Activated CD8-positive, alpha-beta memory T cell treated with anti-CD3 and anti-CD28 coated beads, Interleukin-2, amount 50 U/mL, for 4 hours (primary cell): ENCODE measurements at places on chromosomes 2 and 18.

- no peak for DNase-seq
Measured at GRCh38 chr2:188569431-188570165, 277.9 kb downstream of the GULP1 start.

DNA sequence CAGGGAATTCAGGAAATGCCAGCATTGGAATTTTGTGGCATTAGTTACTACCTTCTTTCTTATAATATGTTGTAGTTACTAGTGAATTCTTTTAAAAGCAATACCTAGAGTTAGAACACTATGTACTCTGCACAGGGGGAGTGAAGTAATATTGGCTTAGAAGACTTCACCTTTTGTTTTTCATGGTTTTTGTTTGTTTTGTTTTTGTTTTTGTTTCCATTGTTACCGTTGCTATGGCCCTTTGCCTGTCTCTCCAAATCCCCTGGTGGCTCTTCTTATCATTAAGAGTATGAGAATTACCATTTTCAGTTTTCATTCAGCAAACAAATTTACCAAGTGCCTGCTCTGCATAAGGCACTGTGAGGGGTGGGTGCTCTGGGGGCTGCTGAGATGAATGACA, 160.1 kb downstream of the HAUS1 start:
- DNase-seq = no peak

DNA sequence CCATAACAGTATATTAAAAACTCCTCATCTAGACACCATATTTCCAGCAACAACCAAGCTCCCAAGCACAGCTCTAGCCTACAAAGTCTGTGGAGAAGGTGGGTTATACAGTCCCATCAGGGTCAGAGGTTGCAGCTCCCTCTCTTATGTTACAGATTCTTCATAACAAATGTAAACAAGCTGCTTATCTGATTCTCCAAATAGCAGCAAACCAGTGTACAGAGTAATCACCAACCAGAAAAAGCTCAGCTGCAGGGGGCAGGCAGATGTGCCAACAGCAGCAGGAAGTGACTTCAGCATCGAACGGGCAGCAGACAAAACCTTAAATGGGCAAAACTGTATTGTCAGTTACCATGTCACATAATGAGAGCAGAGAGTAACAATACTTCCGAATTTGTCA, 52.9 kb upstream of the NABP1 start:
- DNase-seq = peak; percentile 29

DNA sequence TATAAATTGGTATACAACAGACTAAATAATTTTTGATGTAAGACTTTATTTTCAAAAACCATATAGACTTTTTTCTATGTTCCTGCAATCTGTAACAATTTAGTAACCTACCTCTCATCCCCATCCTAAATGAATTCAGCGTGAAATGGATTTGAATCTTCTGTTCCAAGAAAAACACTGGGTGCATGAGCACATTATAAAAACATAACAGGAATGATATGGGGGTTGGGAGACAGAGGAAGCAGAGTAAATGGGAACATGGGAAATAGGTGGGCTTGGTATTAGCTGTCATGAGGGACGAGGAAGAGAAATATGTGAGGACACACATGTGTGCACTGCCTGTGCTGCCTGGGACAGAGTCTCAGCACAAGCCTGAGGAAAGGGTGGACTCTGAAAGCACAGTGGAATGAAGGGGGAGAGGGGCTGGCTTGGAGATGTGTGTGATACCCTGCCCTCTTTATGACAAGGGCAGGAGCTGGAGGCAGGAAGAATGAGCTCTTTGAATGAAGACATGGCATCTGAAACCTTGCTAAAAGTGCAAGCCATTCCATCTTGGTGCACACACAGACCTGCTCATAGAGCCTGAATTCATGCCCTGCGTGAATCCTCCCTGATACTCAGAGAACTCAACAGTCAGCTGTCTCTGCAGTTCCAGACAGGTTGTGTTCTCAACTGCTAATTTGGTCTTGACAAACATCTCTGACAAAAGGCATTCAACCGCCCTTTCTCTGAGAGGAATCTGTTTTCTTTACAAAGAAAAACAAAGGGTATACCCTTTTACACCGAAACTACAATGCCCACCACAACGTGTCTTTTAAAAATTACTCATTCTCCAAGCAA, 66.6 kb downstream of the EPB41L3 start:
- DNase-seq = no peak

- no peak for DNase-seq
Measured at GRCh38 chr2:102141970-102142828, at the start of gene IL1R1. Gene IL1R1 (plus strand): TSS chr2:102142746. CDS start chr2:102157725, 14,979 bp downstream.

DNA sequence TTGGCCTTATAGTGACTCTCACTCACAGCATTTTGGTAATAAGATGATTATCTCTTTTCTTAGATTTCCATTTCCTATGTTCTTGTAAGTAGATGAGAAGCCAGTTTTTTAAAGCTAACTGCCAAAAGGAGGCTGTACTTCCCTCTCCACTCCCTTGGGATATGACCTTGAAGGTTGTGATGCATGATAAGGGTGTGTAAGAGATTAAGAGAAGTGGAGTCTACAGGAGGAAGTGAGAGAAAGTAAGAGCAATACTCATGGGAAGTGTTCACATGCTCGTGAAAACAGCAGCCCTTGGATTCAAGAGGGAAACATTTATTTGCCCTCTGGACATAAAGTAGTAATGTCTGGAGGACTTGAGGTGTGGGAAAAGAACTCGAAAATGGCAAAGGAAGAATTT, 171.5 kb downstream of the EVA1A start:
- no peak for DNase-seq

GRCh38 chr2:7348761-7349160, 431.5 kb downstream of the RNF144A start:
- DNase-seq = no peak

- DNase-seq = no peak
Measured at GRCh38 chr18:23784832-23785245, 95.6 kb downstream of the LAMA3 start.

DNA sequence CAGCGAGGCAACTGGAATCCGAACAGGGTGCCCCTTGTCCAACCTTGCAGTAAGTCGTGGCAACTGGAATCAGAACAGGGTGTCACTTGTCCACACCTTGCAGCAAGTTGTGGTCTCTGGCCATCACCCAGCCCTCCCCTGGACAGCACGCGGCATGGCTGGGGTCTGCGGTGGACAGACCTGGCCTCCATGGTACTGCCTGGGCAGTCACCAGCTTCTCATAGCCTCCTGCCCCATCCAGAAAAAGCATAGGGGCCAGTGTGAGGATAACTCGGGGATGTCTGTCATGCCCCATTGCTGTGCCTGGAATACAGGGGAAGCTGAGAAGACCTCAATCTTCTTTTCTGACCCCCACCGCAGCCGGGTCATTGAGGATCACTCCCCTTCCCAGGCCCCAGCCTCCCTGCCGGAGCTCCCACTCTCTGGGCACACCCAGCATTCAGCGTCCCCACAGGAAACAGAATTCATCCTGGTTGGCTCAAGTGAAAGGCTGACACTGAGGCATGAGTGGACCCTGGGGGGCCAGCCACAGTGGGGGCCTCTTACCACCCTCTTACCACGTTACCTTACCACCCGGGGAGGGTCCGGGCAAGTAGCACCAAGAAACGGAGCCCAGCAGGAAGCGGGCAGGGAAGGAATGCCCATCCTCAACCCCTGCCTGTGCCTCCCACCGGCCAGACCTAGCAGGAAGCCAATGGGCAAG, 68.0 kb upstream of the RAB6C start:
- no peak for DNase-seq

DNA sequence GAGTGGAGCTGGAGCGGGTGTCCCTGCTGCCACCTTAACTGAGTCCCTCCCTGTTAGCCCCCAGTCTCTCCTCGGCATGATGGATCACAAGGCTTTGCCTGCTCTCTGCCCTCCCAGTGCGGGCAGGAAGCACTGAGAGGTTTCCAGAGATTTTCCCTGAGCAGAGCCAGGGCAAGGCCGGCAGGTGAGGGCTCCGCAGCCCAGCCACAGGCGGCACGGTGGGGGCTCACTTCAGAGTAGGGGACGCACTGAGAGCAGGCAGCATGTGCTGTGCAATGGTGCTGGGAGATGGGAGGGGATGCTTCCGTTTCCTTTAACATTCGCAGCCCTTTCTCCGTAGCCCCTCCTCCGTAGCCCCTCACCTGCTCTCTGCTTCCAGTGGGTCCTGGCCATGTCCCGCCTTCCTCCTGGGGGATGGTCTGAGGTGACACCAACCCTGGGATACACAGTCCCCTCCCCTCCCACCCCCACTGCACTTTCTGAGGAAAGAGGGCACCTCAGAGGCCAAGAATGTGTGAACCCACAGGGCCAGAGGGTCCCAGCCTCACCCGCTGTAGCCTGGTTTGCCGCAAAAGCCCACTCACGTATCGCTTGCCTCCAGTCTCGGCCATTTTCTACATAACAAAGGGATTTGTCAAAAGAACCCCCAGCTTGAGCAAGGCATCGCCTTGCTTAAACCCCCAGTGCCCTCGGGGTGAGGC, 10.7 kb downstream of the KCNF1 start:
- DNase-seq = no peak

DNA sequence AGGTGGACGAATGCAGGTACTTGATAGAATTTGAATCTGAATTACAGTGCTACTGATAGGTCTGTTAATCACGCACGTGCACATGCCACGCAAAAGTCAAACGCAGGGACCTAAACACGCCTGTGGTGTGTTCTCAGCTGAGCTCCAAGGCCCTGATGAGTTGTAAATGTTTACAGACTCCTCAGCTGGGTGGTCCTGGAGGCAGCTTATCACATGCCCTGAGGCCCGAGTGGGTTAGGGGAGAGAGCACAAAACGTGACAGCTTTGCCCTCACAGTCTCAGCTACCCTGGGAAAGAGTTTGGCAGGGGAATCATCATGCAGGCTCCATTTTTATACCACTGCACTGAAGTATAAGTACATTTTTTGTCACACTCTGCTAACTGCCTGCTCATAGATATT, 68.3 kb upstream of the FAM110C start:
- no peak for DNase-seq

- DNase-seq = no peak
Measured at GRCh38 chr18:3037423-3037915, 24.5 kb upstream of the LPIN2 start.

DNA sequence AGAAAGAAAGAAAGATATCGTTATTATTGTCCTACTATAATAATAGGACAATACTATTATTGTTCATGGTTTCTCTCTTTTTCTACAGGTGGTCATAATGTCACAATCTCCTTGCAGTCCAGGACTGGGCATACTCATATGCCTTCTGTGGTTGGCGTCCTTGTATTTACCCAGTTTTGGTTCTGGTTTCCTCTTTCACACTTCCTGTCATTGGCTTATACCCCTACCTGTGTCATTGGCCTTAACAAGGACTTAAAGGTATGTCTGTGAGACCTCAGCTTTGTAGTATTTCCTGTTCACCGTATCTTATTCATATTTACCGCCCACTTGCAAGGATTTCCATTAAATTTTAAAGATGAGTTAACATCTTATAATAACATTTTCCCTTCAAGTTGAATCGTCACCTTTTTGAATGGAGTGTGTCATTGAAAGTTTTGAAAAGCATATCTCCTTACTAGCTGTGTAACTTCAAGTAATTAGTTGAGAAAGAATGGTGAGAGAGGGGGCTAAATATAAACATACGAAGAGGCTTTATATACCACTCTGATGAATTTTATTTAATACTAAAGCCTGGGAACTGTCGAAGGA, 36.5 kb upstream of the HTR2B start:
- DNase-seq = no peak

DNA sequence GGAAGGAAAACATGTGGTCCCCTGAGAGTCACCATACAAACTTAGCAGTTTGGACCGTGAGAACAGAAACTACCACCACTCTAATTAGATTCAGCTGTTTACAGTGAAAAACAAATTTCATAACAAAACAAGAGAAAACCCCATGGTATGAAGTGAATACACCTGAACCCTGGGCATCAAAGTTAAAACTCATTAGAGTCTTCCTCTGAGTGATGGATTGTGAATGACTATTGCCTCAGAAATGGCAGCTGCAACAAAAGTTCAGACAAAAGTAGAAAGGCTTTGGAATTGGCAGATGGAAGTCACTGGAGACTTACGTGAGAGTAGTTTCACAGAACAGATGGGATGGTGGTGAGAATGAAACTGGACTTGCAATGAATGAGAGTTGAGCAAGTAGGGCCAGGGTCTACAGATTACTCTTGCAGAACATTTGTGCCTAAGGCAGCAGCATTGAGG, 98.0 kb downstream of the AAK1 start:
- DNase-seq = no peak

- DNase-seq = no peak
Measured at GRCh38 chr2:120830096-120830830, 94.6 kb downstream of the GLI2 start.

DNA sequence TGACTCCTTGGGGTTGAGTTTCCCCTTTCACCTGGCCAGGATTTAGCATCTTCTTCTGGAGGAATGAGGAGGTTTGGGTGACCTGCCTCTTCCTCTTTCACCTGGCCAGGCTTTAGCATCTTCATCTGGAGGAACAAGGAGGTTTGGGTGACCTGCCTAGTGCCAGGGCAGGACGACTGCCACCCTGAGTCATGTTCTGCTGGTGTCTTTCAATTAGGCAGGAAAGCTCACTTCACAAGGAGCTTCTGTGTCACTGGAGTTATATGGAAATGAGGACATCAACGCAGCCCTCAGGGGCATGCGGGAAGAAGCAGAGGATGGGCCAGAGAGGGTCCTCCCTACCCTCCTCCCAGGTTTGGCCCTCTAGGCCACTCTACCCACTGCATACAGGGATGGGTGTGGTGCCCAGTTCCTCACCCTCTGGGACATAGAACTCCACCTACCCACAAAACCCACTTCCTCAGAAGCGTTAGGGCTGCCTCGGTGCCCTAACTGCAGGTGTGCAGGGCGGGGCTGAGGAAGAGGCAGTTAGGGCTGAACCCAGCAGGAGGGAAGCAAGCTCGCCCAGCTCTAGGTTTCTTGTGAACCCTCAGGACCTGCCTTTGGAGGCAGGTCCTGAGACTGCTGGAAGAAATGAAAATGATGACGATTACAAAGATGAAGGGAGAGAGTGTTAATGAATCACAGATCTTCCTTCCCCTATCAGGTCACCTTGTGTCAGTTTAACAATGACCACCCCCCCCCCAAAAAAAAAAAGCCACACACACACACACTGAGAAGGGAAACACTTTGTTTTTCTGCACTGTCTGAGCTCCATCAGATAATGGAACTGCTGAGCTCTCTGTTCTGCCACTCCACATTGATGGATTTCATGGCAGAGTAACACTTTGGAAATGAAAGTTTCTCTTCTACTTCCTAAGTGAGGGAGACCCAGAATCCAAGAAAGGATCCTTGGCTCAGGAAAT, 71.0 kb downstream of the ARL4C start:
- DNase-seq = peak; percentile 51

DNA sequence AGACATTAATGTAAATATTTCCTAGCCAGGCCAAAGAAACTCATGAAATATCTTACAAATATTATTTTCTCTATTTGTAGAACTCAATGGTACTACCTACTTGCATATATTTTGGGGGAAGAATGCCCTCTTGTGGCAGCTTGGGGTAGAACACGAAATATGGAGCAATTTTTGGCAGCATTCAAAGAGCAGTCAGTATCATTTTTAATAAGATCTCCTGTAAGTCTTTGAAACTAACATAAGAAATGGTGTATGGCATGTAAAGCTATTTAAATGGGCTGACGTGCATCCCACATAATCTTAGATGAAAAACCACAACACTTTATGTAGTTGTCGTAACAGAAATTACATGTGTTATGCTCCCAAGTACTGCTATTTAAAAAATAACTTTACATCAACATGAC, 62.3 kb upstream of the CCDC195 start:
- DNase-seq = peak; percentile 53
